ENCODE measurements at places on chromosomes 2 and 18.
A peak's percentile ranks its signal among the peaks of the same experiment; 100 is the strongest.

DNA sequence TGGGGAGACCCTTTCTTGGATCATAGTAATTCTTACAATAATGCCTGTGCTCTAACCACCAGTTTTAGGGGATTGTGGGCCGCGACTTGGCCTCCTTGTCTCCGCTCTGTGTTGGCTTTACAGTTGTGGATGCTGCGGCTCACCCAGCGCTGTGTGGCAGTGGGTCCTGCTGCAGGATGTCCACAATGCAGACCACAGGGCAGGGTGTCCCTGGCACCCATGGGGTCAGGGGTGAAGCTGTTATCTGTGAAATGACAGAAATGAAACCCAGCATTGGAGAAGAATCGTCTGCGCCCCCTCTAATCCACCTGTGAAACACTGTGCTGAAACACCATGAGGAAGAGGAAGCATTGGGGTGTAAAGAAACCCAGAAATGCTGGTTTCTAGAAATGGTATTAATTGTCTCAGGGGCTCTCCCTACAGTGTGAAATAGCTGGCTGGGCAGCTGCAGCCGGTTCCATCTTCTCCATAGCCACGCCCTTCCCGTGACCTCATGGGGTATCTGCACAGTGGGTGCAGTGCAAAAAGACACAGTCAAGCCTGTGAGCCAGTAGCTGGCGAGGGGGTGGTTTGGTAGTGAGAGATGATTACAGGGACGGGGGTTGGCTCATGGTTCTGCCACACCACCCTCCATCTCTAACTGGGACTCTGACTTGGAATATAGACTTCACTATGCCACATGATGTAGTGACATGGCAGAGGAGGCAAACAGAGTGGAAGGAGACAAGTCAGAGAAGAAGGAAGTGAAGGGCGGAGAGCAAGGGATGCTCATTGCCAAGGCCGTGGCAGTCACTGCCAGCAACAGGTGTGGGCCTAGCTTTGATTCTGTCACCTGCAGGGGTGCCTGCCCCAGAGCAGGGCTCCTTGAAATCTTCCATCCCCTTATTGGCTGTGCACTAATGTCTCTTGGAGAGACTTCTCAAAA lies 16.2 kb downstream of the INPP4A start:
- no peak for DNase-seq

DNA sequence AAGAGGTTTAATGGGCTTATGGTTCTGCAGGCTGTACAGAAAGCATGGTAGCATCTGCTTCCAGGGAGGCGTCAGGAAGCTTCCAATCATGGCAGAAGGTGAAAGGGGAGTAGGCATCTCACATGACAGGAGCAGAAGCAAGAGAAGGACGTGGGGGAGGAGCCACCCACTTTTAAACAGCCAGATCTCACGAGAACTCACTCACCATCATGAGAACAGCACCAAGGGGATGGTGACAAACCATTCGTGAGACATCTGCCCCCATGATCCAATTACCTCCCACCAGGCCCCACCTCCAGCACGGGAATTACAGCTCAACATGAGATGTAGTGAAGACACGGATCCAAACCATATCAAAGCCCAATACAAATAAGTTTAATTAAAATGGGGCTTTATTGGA lies 113.8 kb downstream of the ATL2 start:
- DNase-seq: no peak

GRCh38 chr2:104584393-104584792 lies 269.5 kb upstream of the POU3F3 start:
- DNase-seq: no peak

DNA sequence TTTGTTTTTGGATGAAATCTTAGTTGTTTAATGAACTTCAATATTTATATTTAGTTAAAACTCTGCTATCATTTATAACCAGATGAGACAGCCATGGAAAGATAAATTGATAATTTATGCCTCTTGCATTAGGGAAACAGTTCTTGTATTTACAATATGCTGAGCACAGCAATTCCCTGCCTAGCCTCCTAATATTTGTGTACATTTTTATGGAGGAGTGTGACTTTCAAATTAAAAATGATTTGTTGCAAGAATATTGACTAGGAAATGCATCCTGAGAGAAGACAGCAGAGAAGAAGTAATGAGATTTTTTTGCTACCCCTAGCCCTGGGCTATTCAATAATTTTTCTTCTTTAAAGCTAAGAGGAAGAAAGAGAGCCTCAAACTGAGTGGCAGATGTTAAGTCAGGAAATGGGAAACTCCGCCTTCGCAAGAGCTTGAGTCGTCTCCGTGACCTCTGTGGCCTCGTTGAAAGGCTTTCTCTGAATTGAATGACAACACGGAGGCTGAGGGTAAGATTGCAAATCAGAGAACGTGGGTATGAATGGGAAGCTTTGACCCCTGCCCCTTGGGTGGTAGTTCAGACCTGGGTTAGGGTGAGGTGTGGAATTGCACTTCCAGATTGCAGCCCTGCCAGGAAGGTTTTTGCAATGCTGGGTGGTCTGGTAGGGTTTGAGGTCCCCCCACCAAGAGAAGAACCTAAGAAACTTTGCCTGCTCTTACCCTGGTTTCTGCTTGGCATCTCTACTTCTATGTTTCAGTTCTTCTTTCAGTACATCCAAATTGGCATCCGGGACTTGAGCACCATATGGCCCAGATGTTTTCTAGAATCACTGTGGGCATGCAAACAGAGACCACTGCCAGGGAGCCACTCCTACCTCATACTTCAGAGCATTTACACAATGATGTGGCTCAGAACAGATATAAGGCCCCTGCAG lies 210.3 kb upstream of the RBMS1 start:
- no peak for DNase-seq

DNA sequence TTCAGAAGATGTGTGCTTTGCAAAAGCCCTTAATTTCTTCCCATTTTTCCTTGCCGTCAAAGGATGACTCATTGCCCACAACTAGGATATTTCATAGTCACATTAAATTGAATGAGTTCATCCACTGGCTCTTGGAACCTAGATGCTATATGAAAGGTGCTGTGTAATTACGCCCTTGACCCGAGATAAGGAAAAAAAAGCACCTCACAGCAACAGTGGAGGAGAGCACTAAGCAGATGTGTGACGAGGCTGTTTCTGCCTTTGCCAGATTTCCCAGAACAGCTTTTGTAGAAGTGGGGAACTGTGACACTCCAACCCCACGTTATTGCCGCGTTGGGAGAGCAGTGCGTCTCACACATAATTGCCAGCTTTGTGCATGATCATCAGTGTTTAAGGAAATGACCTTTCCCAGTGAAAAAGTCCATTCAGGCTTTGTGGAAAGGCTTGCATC lies 33.3 kb upstream of the TMEM87B start:
- no peak for DNase-seq

DNA sequence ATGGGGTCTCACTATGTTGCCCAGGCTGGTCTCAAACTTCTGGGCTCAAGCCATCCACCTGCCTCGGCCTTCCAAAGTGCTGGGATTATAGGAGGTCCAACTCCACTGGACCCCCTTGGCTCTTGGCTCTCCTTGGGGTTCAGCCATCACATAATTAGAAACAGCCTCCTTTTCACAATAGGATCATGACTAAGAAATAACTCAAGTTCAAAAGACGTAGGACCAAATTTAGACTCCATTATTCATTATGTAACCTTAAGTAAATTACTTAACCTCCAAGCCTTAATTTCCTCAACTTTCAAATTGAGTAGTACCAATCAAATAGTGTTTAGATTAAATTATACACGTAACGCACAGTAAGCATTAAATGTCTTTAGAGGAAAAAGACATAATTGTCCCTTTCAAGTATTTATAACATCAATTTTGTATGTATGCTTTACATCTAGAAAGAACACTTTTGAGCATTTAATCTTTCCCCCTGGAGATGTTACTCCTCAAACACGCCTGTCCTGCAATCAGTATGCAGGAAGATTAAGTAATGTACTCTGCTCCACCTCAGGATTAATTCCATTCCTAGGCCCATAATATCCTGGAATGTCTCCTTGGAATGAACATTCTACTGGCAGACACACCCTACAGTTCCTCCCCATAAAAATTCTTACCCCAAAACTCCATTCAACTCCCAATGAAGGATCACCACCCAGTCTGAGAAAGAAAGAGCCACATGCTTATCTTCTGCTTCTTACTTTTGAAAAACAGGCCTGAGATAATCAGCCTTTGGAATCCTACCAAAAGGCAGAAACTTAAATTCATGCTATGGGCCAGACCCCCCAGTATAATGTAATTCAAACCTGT lies 49.1 kb downstream of the COBLL1 start:
- no peak for DNase-seq

DNA sequence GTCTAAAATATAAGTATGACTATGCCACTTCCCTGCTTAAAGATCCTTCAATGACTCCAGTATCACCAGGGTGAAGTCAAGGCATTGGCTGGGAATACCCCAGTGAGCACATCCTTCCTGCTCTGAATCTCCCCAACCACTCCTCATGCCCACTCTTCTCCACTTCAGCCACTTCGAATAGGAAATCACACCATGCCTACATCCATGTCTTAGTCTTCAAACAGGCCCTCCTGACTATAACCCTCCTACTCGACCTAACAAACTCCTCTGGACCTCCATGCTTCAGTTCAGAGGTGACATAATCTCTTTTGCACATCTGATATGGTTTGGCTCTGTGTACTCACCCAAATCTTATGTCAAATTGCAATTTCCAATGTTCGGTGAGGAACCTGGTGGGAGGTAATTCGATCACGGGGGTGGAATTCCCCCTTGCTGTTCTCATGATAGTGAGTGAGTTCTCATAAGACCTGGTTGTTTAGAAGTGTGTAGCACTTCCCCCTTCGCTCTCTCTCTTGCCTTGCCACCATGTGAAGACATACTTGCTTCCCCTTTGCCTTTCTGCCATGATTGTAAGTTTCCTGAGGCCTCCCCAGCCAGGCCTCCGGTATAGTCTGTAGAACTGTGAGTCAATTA lies 87.8 kb upstream of the TFCP2L1 start:
- no peak for DNase-seq

DNA sequence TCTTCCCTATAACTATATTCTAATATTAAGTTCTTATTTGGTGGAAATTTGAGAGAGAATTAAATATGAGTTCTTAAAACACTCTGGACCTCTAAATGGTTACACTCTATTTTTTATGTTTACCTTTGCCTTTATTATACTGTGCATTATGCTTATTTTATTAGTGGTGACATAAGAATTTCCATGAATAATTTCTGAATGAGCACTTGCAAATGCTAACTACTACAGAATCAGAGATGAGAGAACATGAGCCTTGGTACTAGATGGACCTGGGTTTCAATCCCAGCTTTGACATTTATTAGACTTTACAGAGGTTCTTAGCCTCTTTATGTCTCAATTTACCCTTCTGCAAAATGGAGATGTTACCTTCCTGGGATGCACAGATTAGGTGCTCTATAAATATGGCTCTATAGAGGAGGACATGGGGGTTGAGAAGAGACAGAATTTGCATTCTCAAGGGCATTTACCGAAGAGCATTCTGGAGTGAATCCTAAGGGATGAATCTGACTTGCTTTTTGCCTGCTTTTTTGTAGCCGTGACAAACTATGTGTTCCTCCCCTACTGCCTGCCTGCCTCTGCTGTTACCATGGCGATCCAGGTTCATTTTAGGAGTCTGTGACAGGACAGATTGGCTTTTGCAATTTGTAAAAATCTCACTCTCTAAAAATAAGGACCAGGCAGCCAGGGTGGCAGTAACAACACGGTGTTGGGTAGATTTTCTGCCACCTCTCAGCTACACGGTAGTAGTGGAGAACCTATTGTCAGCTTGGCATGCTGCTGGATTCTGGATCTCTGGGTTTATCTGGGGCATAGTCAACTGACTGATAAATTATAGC lies 20.7 kb upstream of the CNRIP1 start:
- no peak for DNase-seq

DNA sequence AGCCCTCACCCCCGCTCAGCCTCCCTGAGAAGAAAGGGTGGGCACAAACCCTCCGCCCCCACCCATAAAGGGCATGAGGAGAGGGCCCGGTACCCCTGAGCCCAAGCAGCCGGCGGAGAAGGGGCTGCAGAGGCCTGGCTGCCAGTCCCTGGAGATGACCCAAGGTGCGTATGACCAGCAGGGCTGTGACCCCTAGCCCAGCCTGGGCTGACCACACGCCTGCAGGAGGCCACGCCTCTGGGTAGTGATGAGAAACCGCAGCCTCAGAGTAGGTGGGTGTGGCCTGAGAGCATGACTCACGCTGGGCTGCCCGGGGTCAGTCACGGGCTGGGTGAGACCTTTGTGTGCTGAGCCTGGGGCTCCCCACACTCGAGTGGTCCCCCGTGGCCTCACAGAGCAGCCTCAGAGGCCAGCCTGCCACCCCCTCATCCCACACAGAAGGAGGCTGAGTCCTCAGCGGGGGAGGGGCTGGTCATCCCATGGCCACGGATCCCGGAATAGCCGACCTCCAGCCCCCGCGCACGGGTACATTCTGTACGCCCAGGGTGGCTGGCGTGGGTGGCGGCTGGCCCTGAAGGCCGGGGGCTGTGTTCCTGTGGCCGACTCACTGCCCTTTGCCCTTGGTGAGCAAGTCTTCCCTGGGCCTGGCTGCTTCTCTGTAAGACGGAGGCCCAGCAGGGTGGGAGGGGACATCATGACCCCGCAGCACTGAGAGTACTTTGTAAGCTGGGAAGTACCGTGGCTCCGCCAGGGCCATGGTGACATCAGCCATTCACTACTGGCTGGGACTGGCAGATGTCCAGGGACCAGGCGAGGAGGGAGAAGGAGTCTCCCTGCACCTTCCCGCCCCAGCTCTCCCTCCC lies 110.8 kb upstream of the OTOS start:
- peak; percentile 82 for DNase-seq

DNA sequence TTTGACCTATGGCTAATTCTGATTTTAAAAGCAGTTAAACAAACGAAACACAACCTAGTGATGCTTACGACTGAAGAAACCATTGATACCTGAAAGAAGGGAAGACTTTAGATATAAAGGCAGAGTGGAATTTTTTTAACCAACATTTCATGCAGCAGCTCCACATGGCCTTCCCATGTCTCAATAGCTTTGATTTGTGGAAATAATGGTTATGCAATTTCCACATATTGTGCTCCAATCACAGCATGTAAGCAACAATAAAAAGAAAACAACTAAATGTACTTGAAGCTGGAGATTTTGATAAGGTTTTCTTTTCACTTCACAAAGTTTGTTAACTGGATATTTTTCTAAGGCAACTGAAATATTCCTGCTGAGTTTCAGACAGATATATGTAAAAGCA lies 82.0 kb upstream of the SLC39A10 start:
- DNase-seq: no peak

GRCh38 chr18:2508678-2509077 lies 62.6 kb downstream of the METTL4 start:
- DNase-seq: no peak

DNA sequence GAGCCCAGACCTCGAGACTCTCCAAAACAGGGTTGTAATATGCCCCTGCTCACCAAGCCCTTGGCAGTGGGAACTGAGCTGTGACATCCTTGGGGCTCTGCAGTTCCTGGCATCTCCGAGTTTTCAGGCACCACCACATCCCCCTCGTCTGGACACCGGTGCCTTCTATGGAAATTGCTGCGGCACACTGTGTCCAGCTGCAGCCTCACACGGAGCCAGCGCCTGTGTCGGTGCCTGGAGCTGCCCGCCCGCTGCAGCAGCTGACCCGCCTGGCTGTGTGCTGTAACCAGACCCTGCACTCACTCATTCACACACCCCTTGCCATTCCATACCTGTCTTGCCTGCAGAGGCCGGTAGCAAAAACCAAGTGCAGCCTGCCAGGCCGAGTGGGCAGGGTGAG lies 11.8 kb downstream of the IWS1 start:
- DNase-seq: peak; percentile 79

- DNase-seq: no peak
Measured at GRCh38 chr18:65761636-65762295, 11.0 kb downstream of the CDH7 start.

- DNase-seq: no peak
Measured at GRCh38 chr2:131033786-131034121, 59.5 kb downstream of the FAM168B start.

GRCh38 chr18:48754993-48755473 lies 195.7 kb downstream of the SMAD7 start:
- DNase-seq: no peak

- DNase-seq: no peak
Measured at GRCh38 chr2:12641441-12641840, 75.3 kb upstream of the TRIB2 start.

All from substantia nigra (tissue), 51 donors.